ENCODE measurements at places on chromosomes 7 and 10. TPM values are rescaled to one million over a fixed set of nuclear protein-coding genes. Genes with fewer than 3 reads are reported as not detected.

Gene ZC3HAV1L
- 2.3 TPM for total RNA-seq

Gene GNAT3
- not detected for total RNA-seq

Gene ZNF107
- total RNA-seq, result 4.1 TPM

Gene PILRB
- total RNA-seq, result 31.3 TPM

Gene FKBP6
- not detected for total RNA-seq

Gene SLC26A3
- total RNA-seq, result not detected

Gene STAG3
- 1.2 TPM for total RNA-seq

Gene TUBAL3
- not detected for total RNA-seq

Gene PAX2
- total RNA-seq, result not detected

Gene ACSM6
- not detected for total RNA-seq

Gene ARMH3
- 11.7 TPM for total RNA-seq

Gene DNAJB12
- 35.9 TPM for total RNA-seq

Gene RAPGEF5
- total RNA-seq, result 6.5 TPM

Gene TAS2R41
- total RNA-seq, result not detected

Gene CRTAC1
- not detected for total RNA-seq

Gene CTAGE4
- total RNA-seq, result not detected

Gene CHRM2
- 0.03 TPM for total RNA-seq

Gene BRAF
- total RNA-seq, result 25.5 TPM

Gene SPDYE2B
- total RNA-seq, result not detected

Gene ANXA8L1
- total RNA-seq, result not detected

Gene CAMK2G
- 18.1 TPM for total RNA-seq

Gene VAX1
- 0.41 TPM for total RNA-seq

Gene CPED1
- 0.88 TPM for total RNA-seq

Gene SH3PXD2A
- total RNA-seq, result 34.7 TPM

Gene INA
- not detected for total RNA-seq

Gene NRP1
- 118 TPM for total RNA-seq

Gene KIAA1549
- total RNA-seq, result 3.6 TPM

Gene GRID1
- total RNA-seq, result 0.04 TPM

Gene TUBB8
- not detected for total RNA-seq

Gene IKZF1
- not detected for total RNA-seq

Gene TMEM178B
- 0.45 TPM for total RNA-seq

Gene STOX1
- total RNA-seq, result 0.21 TPM

Gene HTR5A
- total RNA-seq, result not detected

Gene IDI2
- total RNA-seq, result not detected

Gene BMPER
- 0.37 TPM for total RNA-seq

Gene LAMB1
- 375 TPM for total RNA-seq

Gene TMEM184A
- 1.6 TPM for total RNA-seq

Gene CTTNBP2
- 2.4 TPM for total RNA-seq

Gene NPSR1
- total RNA-seq, result not detected

Gene ACTL6B
- not detected for total RNA-seq
